Activated CD4-positive, alpha-beta T cell treated with anti-CD3 and anti-CD28 coated beads for 36 hours (primary cell): ENCODE measurements at places on chromosomes 2 and 18. TPM values are rescaled to one million over a fixed set of nuclear protein-coding genes. Genes with fewer than 3 reads are reported as not detected.

- no peaks in the 10 kb centered on the region for H3K27me3 ChIP-seq
- H3K27ac ChIP-seq: peak within 1 kb of the TSS; percentile 91
- H3K4me1 ChIP-seq: peaks cover 45% of the 10 kb centered on the region
Observed at GRCh38 chr18:46917108-46917802, at the start of the genes KATNAL2 and PIAS2. Gene KATNAL2, plus strand, starts transcription at chr18:46917602. Its CDS starts 29,271 bp downstream, at chr18:46946873. Gene PIAS2, minus strand, starts transcription at chr18:46917507. Its CDS starts 162 bp downstream, at chr18:46917345.

GRCh38 chr2:233165543-233165894 lies 86.0 kb upstream of the ATG16L1 start:
- DNase-seq: no peak
- H3K4me3 ChIP-seq: no peak overlapping the region
- H3K36me3 ChIP-seq: peaks cover 24% of the 10 kb centered on the region
- H3K4me1 ChIP-seq: no peaks in the 10 kb centered on the region
- H3K27me3 ChIP-seq: no peaks in the 10 kb centered on the region

The IGFBP2 gene
- 11.5 TPM for total RNA-seq

DNA sequence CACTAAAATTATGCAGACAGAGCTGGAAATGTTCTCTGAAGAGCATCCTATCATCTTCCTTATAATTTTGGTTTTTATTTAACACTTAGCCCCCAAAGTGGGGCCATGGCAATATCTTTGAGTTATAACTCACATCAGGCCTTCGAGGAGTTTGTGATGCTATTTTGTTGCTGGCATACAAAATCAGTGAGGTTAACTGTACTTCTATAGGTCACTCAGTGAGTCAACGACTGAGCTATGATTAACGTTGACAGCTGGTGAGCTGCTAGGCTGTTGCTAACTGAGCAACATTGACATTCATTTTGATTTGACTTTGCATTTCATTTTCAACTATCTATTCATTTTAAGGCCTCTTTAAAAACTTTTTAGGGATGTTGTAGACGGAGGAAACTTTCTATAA lies 50.0 kb downstream of the GPD2 start:
- peaks cover 6% of the 10 kb centered on the region for H3K36me3 ChIP-seq
- H3K27me3 ChIP-seq: no peaks in the 10 kb centered on the region
- DNase-seq: no peak
- H3K27ac ChIP-seq: no peak overlapping the region

GRCh38 chr2:241811201-241811951 lies 2.4 kb downstream of the NEU4 start:
- no peak overlapping the region for H3K4me3 ChIP-seq
- no peak overlapping the region for H3K27ac ChIP-seq
- H3K4me1 ChIP-seq: no peaks in the 10 kb centered on the region
- DNase-seq: no peak
- H3K27me3 ChIP-seq: peaks cover 3% of the 10 kb centered on the region
- H3K36me3 ChIP-seq: no peaks in the 10 kb centered on the region

DNA sequence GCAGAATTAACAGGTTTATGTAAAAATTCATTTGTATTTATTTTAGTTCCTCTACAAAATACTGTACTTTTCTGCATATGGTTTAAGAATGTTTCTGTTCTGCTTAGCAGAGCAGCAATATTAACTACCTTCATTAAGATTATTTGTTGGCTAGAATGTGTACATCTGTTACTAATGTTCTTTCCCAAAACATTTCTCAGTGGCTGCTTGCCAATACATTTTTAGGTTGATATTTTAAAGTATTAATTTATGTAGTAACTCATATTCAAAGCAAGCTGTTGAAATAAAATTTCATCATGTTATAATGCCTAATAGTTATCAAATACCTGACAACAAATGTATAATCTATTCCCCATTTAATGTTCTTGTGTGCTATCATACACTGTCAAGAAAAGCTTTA lies 40.3 kb downstream of the PRKD3 start:
- peaks cover 17% of the 10 kb centered on the region for H3K36me3 ChIP-seq
- H3K4me3 ChIP-seq: no peak overlapping the region
- H3K4me1 ChIP-seq: no peaks in the 10 kb centered on the region
- no peak overlapping the region for H3K27ac ChIP-seq

GRCh38 chr18:36580266-36580665 lies 248.5 kb downstream of the TPGS2 start:
- no peaks in the 10 kb centered on the region for H3K4me1 ChIP-seq
- no peaks in the 10 kb centered on the region for H3K36me3 ChIP-seq
- H3K4me3 ChIP-seq: no peak overlapping the region
- H3K27ac ChIP-seq: no peak overlapping the region
- DNase-seq: no peak

DNA sequence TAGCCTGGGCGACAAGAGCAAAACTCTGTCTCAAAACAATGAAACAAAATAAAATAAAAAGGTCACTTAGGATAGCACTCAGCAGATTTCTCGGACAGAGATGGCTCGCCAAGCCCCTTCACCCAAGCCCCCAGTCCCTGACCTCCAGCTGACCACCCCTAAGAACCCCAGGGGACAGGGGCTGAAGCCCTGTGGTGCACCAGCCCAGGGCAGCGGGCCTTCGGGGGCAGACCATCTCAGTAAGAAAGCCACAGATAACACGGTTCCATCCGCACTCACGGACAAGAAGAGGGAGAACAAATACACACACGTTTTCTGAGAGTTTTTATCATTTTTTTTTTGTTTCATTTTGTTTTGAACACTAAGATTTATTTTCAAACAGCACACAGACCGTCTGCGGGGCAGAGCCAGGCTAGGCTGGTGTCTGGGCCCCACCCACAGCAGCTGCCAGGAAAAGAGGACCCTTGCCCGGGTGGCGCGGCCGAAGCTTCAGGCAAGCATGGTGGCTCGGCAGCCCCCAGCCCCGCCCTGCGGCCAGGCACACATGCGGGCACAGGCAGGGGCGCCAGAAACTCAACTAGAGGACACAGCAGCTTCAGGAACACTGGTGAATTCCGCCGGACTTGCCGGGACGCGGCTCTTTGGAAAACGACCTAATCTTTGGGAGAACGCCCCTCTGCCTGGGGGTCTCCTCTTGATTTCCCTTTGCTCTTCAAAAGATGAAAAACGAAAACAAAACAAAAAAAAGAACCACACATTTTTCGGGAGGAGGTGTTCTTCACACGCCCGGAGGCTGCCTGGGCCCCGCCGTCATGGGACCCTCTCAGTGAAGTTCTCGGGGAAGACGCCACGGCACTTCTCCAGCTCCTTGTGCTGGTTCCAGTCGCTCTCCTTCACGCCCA lies 59.0 kb downstream of the BIN1 start:
- H3K27me3 ChIP-seq: no peaks in the 10 kb centered on the region
- H3K27ac ChIP-seq: no peak overlapping the region
- H3K36me3 ChIP-seq: peaks cover 2% of the 10 kb centered on the region
- H3K4me3 ChIP-seq: no peak overlapping the region
- peak; percentile 3 for DNase-seq

- no peak overlapping the region for H3K4me3 ChIP-seq
- no peaks in the 10 kb centered on the region for H3K36me3 ChIP-seq
- H3K4me1 ChIP-seq: no peaks in the 10 kb centered on the region
- H3K27ac ChIP-seq: no peak overlapping the region
- no peaks in the 10 kb centered on the region for H3K27me3 ChIP-seq
Observed at GRCh38 chr2:3142961-3143571, 234.6 kb downstream of the EIPR1 start.

- H3K4me3 ChIP-seq: no peak overlapping the region
- peak; percentile 70 for DNase-seq
- peaks cover 3% of the 10 kb centered on the region for H3K27me3 ChIP-seq
- no peak overlapping the region for H3K27ac ChIP-seq
- no peaks in the 10 kb centered on the region for H3K36me3 ChIP-seq
- H3K4me1 ChIP-seq: no peaks in the 10 kb centered on the region
Observed at GRCh38 chr2:94986392-94986963, 39.0 kb upstream of the MAL start.

DNA sequence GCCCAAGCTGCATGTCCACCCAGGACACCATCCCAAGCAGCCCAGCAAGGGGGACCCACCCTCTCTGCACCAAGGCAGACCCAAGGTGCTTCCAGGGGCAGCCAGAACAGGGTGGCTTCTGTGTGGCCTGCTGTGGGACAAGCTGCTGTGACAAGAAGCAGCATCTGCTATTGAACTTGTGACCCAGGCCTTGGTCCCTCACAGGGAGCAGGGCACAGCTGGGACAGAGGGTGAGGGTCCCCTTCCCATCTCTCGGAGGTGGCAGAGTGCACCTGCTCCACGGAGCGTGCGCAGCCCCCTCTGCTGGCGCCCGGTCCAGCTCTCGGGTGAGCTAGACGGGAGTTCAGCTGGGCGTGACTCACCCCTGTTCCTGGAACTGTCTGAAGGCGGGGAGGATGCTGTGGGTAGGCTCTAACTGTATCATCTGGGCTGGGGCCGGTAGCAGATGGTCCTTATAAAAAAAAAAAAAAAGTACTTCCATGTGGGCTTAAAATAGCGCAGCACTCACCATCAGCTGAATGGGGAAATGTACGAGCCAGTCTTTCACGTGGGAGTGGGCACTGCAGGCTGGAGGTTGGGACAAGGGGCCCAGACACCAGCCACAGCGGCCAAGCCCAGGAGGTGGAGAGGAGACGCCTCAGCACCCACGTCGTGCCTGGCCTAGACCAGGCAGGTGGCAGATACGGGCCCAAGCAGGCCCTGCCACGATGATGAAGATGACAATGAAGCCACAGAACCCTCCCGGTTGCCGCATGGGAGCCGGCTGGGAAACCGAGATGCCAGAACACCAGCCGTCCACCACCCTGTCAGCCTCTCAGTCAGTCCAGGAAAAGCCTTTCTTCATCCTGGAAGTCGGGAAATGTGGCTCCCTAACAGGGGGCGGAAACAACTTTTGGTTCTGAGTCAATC lies 136.8 kb upstream of the ID2 start:
- H3K4me3 ChIP-seq: no peak overlapping the region
- H3K27me3 ChIP-seq: no peaks in the 10 kb centered on the region
- DNase-seq: peak; percentile 96
- peak overlapping the region; percentile 99 for H3K27ac ChIP-seq
- peaks cover 77% of the 10 kb centered on the region for H3K4me1 ChIP-seq

DNA sequence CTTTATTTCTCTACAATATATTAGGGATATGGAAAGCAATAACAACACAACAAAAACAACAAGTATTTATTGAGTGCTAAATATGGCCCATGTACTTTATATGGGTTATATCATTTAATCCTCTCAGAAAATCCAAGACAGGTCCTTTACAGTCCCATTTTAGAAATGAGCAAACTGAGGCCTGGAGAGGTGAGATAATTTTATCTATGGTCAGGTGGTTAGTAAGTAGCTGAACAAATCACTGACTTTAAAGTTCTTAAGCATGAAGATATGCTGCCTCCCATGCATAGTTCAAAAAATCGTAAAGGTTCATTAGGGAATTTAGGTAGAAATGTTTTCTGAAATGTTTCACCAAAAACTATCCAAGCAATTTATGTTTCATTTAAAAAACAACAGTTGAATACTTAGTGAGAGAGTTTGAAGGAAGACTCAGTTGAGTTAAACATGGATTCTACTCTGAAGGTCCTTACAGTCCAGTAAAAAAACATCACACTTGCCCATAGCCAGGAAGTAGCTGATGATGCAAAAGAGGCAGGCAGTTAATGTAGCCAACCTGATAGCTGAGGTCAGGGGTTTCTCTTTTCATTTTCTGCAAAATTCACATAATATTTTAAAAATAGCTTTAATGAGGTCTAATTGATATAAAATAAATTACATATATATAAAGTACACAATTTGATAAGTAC lies 7.6 kb upstream of the NFE2L2 start:
- no peaks in the 10 kb centered on the region for H3K36me3 ChIP-seq
- H3K4me1 ChIP-seq: peaks cover 21% of the 10 kb centered on the region
- H3K27ac ChIP-seq: no peak overlapping the region
- no peak for DNase-seq
- H3K27me3 ChIP-seq: no peaks in the 10 kb centered on the region
- no peak overlapping the region for H3K4me3 ChIP-seq

The HAAO gene
- 0.86 TPM for total RNA-seq

The LRRC30 gene
- not detected for total RNA-seq

- H3K36me3 ChIP-seq: peaks cover 5% of the 10 kb centered on the region
- no peak overlapping the region for H3K27ac ChIP-seq
- no peaks in the 10 kb centered on the region for H3K27me3 ChIP-seq
- H3K4me3 ChIP-seq: no peak overlapping the region
- H3K4me1 ChIP-seq: no peaks in the 10 kb centered on the region
Observed at GRCh38 chr2:241943961-241944575, 74.5 kb downstream of the RTP5 start.

The HOXD13 gene
- not detected for total RNA-seq

DNA sequence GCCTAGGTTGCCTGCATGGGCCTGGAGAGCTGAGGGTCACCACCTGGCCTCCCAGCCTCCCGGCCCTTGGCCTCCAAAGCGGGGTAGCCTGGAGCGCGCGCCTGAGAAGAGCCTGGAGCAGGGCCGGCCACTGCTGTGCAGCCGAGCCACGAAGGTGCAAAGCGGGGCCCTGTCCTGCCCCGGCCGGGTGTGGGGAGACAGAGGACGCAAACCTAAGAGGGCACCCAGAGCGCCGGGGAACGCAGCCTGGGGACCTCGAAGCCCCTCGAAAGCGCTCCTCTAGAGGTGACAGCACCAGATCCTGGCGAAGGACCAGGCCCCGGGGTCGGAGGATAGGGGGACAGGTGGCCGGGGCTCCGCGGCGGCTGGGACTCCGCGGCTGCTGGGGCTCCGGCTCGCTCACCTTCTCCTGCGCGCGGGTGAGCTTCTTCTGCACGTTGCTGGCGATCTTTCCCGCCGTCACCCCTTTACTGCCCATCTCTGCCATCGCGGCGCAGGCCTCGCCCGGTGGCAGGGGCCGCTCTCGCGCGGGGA lies 430 bp downstream of the BIN1 start:
- no peaks in the 10 kb centered on the region for H3K36me3 ChIP-seq
- H3K27ac ChIP-seq: no peak overlapping the region
- H3K4me3 ChIP-seq: peak overlapping the region; percentile 60
- H3K4me1 ChIP-seq: peaks cover 4% of the 10 kb centered on the region
- peaks cover 14% of the 10 kb centered on the region for H3K27me3 ChIP-seq

- H3K4me1 ChIP-seq: peaks cover 5% of the 10 kb centered on the region
- no peaks in the 10 kb centered on the region for H3K36me3 ChIP-seq
- no peak overlapping the region for H3K4me3 ChIP-seq
- DNase-seq: no peak
- no peaks in the 10 kb centered on the region for H3K27me3 ChIP-seq
- H3K27ac ChIP-seq: no peak overlapping the region
Observed at GRCh38 chr2:70646420-70646818, 92.8 kb upstream of the TGFA start.

- H3K27me3 ChIP-seq: no peaks in the 10 kb centered on the region
- no peaks in the 10 kb centered on the region for H3K36me3 ChIP-seq
- DNase-seq: no peak
- no peaks in the 10 kb centered on the region for H3K4me1 ChIP-seq
- H3K27ac ChIP-seq: no peak overlapping the region
Observed at GRCh38 chr18:74012954-74013630, 134.5 kb downstream of the FBXO15 start.

The IL1F10 gene
- not detected for total RNA-seq

GRCh38 chr2:147224070-147224469 lies 620.8 kb upstream of the ACVR2A start:
- H3K4me3 ChIP-seq: no peak overlapping the region
- no peak overlapping the region for H3K27ac ChIP-seq
- peaks cover 5% of the 10 kb centered on the region for H3K4me1 ChIP-seq
- no peaks in the 10 kb centered on the region for H3K27me3 ChIP-seq
